ENCODE measurements at places on chromosomes 16 and 17.

DNA sequence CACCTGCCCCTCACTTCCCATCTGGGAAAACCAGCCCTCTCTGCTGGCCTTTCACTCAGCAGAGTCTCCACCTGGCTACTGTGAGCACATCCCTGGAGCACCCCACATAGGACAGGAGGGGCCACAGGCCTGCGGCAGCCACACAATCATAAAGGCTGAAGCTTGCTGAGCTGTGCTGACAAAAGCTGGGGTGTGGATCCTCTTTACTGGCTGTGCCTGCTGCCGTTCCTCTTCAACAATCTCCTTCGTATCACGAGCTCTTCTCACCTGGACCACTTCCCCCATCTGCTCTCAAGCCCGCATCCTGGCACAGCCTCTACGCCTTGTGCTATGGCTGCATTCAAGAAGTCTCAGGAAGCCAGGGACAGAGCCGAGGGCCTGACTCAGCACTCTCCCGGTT is 86.1 kb downstream of the ZNF778 start:
- no peak for DNase-seq

DNA sequence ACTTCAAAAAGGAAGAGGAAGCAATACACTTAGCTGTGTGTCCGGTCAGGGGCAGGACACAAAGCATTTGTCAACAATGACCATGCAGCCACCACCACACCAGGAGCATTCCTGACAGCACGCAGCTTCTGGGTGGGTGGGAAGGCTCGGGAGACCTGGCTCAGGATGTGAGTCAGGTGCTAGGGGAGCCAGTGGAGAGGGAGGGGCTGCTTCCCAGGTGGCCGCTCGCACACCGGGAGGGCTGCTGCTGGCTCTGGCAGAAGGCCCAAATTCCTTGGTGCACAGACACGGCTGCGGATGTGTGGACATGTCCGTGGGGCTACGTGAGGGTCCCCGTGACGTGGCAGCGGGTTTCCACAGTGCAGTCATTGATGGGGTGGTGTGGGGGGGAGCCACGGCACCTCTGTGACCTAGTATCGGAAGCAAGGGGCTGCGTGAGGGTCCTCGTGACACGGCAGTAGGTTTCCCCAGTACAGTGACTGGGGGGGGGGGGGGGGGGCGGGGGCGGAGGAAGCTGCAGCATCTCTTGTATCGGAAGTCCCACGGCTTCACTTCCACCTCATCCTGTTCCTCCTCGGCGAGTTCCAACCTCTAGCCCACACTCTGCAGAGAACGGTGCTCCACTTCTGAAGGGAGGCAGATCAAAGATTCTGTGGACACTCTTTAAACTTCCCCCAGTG is 112.8 kb downstream of the ZNF778 start:
- DNase-seq: peak; percentile 94

DNA sequence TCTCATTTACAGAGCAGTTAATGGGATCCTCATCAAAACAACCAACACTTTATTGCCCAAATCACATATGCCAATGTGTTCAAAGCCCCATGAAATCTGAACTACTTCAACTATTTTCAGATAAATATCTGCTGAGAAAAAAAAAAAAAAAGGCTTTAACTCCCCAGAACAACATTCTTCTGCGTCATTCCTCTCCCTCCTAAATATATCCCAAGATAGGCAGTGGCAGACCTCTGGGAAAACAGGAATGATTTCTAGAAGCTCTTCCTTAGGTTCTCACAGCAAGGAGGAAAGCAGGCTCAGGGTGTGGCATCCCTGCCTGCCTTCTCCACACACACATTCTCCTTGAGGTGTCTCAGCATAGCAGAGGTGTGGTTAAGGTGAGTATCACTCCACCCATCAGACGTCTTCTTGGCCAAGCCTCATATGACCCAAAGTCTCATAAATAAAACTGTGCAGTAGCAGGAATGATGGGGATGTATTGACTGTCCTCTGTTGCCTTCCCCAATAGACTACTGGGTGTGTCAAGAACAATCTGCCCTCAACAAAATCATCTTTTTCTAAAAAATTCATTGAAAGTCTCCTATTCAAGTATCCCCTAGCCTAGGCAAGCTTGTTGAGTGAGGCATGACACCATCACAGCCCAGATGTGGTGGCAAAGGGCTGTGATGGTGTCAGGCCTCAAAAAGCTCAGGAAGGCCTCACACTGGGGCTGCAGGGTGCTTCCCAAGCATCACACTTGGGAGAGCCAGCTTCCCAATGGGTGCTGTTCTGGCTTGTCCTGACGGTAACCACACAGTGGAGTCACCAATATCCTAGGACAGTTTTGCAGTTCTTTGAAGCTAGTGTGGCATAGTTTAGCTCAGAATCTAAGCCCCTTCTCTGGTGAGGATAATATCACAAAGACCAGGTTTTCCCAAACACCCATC is 135.4 kb upstream of the SOX9 start:
- DNase-seq: no peak

GRCh38 chr16:88688013-88688778 is 1.9 kb upstream of the SNAI3 start:
- DNase-seq: no peak

DNA sequence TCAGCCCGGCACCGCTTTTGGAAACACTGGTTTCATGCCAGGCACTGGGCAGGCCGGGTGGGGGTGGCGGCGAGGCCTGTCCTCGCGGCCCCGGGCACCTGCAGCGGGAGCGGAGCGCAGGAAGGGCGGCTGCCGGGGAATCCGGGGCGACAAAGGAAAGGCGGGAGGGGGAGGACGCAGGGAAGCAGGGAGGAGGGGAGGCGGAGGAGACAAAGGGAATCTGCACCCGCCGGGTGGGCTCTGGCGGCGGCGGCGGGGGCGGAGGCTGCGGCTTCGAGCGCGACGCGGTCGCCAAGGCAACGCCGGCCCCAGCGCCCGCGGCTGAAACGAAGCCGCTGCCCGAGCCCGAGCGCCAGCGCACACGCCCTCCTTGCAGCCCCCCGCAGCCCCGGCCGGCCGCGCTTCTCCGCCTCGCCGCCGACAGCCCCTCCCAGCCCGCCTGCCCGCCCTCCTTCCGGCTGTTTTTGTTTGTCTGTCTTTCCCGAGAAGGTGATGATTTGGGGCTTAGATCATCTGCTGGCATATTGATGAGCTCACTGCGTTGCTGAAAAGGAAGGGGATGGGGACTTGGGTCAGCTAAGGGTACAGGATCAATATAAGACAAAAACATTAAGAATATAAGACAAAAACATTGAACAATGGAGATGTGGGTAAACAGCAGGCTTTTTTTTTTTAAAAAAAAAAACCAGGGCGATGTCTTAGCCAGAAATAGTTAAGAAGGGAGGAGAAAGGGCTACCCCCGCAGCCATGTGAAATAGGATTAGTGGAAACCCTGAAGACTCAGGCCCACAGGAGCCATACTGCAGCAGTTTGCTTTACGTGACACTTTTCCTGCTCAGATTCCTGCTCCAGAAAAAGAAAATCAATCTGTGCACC is 32.7 kb downstream of the CDK5R1 start:
- DNase-seq: peak; percentile 31

DNA sequence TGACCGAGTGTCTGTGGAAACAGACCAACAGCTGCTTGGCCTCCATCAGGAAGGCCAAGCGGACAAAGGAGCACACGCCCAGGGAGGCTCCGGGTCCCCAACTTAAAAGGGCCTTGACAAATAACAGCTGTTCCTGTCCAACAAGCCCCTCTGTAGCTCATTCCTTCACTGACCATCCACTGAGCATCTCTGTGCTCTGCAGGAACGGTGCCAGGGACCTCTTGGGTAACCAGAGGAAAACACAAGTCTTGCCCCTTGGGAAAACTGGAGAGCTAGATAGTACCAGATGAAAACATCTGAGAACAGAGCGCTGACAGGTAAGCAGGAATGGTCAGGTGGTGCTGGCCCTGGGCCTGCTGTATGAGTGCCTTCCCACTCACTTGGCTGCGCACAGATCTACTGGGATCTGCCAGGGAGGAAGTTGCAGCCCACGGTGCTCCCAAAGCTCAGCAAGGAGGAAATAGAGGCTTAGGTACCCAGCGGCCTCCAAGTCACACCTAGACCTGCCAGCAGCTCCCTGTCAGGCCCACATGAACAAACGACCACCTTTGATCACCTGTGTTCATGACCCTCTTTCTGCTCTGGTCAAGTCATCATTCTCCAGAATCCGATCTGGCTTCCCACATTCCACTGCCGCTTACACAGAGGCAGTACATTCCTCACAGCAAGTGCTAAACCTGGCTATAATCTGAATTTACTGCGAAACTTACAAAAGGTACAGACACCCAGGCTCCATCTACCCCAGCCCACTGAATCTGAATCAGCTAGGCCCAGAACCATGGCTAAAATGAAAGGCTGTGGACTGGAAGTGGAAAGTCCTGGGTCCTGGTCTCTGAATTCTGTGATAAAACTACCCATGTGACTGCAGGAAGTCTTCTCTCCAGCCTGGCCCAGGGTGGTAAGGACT is 12.5 kb downstream of the DCAKD start:
- no peak for DNase-seq

GRCh38 chr17:56902348-56902747 is 11.5 kb downstream of the TRIM25 start:
- DNase-seq: peak; percentile 91
